Retina (tissue), 1 donor: ENCODE measurements at places on chromosomes 2 and 18.

- no peak for DNase-seq
Observed at GRCh38 chr2:238024986-238025385, 35.8 kb upstream of the SCLY start.

- no peak for DNase-seq
Observed at GRCh38 chr2:45301307-45302277, 292.3 kb upstream of the SIX2 start.

GRCh38 chr2:42141687-42142546 lies 27.2 kb upstream of the EML4 start:
- DNase-seq: peak; percentile 58

GRCh38 chr18:50494569-50494968 lies 65.3 kb upstream of the MAPK4 start:
- DNase-seq: no peak

DNA sequence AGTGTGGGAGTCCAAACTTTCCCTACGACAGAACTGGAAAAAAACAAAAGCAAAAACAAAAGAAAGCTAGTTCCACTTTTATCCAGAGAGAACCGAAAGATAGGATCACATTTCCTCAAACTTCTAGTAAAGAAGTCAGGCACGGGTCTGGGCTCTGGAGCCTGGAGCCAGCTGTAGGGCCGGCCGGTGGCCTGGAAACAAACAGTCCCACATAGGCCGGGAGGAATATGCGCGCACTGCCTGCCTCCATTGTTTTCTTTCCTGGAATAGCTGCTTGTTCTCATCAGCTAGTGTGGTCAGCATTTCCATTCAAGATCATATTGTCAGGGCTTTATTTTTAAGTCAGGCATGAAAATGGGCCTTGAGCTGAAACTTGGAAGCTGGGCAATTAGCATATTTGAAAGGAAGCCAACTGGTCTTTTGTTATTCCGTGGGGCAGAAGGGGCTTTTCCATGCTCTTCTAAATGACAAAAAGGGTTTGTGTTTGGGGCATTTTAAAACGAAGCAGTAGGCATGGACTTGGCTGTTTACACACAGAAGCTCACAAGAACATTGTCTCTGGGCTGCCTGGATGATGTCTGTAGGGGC lies 58.7 kb upstream of the RFX8 start:
- DNase-seq: peak; percentile 66

- DNase-seq: no peak
Observed at GRCh38 chr18:56233595-56233994, 404.8 kb downstream of the TXNL1 start.

DNA sequence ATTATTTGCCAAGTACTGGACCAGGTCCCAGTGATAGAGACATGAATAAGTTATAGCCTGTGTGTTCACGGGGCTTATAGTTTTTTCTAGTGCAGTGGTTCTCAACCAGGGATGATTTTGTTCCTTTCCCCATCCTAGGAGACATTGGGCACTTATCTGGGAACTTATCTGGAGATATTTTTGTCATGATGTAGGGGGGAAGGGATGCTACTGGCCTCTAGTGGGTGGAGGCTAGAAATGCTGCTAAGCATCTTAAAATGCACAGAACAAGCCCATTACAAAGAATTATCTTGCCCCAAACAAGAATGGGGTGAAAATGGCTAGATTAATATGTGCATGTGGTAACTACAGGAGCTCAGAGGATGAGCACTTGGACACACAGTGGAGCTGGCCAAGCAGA lies 75.2 kb downstream of the KLHL29 start:
- no peak for DNase-seq

- DNase-seq: no peak
Observed at GRCh38 chr2:197705912-197706838, 1.0 kb downstream of the MARS2 start.

- DNase-seq: peak; percentile 95
Observed at GRCh38 chr2:219294356-219295351, 14.5 kb downstream of the PTPRN start.

DNA sequence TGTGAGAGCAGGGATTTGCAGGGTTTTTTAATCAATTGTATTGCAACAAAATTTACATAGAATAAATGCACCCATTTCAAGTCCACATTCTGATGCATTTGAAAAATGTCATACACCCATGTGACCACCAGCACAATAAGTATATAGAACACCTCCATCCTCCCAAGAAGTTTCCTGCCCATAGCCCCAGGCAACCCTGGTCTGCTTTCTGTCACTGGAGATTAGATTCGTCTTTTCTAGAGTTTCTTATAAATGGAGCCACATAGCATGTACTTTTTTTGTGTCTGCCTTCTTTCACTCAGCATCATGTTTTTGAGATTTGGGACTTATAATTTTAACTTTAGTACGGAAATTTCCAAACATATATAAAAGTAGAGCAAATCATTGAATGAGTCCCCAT lies 127.2 kb upstream of the EPAS1 start:
- DNase-seq: no peak

DNA sequence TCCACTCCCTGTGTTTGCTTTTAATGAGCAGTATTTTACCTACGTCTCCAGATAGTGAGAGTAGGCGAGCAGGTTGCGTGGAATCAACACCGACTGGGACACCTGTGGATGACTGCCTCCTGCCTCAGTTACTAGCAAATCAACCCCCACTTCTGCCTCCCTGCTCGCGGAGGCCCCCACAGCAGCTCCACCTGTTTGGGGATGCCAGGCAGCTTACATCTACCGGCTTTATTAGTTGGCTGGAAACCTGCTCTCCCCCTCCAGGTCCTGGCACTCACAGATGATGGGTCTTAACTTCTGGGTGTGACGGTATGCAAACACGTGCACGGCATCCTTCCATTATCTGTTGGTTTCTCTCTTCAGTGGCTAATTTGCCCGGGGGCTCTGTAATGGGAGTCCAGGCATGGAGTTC lies 164.4 kb upstream of the SESTD1 start:
- no peak for DNase-seq

- no peak for DNase-seq
Observed at GRCh38 chr2:3175568-3175955, 202.1 kb downstream of the EIPR1 start.

- DNase-seq: peak; percentile 67
Observed at GRCh38 chr2:96762529-96763311, 2.0 kb downstream of the CNNM4 start.

GRCh38 chr2:14678761-14679160 lies 46.2 kb downstream of the LRATD1 start:
- no peak for DNase-seq

DNA sequence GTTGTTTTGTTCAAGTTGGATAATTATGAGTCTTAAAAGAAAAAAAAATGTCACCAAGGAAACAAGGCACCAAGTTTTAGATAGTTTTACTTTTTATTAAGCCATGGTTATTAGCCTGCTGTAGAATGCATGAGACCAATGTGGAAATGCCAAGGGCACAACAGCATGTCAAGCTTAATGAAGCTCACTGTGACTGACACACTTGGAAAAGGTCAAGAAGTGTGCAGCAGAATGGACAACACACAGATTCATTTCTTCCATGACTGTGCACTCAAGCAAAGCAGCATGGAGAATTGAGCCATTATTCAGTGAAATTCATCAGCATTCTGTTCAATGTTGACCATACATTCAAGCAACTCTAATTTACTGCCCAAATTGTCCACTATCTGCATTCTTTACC lies 23.6 kb downstream of the SPHKAP start:
- DNase-seq: peak; percentile 75

DNA sequence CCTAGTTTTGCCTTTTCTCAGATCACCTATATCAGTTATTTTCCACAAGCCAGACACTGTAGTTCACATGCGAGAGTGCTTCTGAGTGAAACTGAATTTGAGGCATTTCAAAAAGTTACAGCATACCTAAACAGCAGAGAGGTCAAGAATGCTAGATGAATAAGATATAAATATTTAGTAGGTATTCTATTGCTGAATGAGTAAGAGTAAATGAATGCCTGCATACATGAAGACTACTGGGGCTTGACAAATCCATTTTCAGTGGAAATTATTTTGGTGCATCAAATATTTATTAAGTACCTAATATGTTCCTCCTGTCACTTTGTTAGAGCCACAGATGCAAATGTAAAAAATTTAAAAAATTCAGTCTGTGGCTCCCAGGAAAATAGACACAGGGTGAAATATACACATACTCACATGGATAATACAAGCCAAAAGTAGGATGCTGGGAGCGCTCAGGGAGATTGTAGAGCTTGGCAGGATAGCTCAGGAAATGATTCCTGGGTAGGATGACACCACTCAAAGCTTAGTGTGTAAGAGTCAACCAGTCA lies 27.6 kb upstream of the CDC42EP3 start:
- no peak for DNase-seq

DNA sequence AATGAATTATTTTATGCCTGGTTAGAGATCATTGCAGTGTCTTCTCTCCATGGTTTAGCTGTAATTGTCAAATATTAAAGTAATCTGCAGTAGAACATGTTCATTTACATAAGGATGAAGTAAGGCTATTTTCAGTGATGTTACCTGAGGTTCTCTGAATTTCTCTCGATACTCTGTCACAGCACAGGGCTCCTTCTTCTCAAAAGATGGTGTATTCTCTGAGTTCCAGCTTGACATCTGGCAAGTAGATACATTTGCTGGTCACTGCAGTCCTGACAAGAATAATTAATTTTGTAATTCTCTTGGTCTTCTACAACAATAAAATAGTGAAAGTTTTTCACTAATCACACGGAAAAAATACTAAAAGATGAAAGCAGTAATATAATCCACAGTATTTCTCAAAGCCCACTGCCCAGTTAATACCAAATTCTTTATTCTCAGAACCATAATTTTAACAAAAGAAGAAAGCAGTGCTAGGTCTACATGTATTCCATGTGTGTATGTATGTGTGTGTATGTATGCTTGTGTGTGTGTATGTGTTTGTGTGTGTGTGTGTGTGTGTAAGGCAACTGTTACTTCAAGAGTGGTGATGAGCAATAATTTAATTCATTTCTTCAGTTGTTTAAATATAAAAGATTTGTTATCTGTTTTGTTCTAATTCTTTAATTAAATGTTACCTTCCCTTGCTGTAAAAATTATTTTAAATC lies 1165.5 kb upstream of the SLC39A10 start:
- no peak for DNase-seq

GRCh38 chr18:9613550-9614400 lies 584 bp downstream of the PPP4R1 start:
- peak; percentile 78 for DNase-seq

GRCh38 chr2:39490586-39490985 lies 53.5 kb upstream of the MAP4K3 start:
- no peak for DNase-seq

GRCh38 chr2:101026253-101026701 lies 24.2 kb downstream of the RPL31 start:
- no peak for DNase-seq

DNA sequence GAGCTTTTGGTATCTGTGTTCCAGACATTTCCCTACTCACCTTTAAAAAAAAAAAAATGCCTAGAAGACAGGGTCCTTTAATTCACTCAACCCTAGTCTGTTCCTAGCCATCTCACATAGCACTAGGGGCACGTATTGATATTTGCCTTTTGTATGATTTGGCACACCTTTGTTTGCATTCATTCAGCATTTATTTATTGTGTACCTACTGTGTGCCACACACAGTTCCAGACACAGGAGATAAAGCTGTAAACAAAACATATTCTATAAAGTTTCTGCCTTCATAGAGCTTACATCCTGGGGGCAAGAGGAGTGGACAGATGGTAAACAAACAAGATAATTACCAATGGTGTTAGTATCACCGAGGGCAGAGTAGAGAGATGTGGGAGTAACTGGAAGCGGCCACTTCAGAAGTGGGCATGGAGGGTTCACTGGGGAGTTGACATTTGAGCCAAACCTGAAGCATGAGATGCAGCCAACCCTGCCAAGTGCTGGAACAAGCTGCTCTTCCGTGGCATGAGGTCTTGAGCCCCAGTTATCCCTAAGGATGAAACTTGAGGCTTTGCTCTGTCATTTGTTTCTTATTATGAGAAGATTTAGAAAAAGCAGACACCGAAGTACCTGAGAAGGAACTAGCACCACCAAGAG lies 18.2 kb downstream of the MAPRE2 start:
- DNase-seq: no peak

- DNase-seq: no peak
Observed at GRCh38 chr2:240518981-240519380, 38.8 kb downstream of the ANKMY1 start.

DNA sequence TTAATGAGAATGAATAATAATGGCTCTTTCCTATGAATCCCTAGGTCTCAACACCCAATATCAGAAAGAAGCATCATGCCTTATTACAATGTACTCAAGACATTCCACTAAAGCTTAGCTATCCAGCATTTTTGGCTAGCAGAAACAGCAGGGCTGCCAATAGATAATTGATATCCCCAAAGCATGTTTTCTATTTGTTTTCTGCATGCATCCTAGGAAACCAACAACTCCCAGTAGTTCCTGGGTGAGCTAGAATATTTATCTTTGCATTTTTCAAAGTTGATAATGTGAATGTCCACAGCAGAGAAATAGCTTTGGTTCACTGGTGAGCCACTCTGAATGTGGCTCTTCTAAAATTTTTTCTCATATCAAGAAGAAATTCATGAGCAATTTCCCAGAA lies 5.8 kb upstream of the ANTXR1 start:
- DNase-seq: no peak

- no peak for DNase-seq
Observed at GRCh38 chr2:73426176-73426575, 40.5 kb downstream of the ALMS1 start.

DNA sequence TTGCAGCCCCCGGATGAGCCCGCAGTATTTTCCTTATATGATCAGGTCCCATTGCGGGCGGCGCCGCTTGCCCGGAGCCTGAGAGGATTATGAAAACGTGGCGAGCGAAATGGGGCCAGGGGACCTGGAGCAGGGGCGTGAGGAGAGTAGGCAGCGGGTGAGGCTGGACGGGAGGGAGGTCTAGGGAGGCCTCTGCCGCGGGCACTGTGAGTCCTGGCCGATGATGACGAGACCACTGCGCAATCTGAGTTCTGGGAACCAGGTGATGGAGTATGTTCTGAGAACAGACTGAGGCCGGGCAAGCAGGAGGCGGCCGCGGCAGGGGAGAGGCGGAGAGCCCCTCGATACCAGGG lies 790 bp upstream of the ACAA2 start:
- DNase-seq: no peak

- no peak for DNase-seq
Observed at GRCh38 chr2:177434475-177434874, 41.9 kb downstream of the AGPS start.

DNA sequence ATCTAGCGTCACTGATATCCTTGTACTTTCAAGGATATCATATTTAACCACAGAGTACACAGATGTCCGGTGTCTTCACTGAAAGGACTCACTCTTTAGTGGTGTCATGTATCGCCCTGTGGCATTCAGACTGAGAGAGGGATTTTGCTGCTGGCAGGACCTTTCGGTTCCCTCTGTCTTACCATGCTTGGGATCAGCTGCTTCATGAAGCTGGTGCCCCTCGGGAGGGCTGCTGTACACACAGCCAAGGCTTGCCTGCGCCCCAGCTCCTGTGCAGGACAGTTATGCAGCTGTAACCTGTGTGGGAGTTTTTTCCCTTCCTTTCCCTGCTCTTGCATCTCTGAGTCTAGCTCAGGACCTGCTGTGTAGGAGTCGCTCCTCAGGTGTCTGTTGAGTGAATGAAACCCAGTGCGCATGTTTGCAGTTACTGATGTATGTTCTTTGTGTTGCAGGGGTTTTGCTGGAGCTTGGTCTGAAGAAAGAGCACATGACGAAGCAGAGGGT lies 64.4 kb downstream of the GREB1 start:
- no peak for DNase-seq

GRCh38 chr2:142842369-142842768 lies 35.1 kb upstream of the KYNU start:
- no peak for DNase-seq

GRCh38 chr2:170502361-170503130 lies 212.6 kb upstream of the SP5 start:
- no peak for DNase-seq
